Activated T-helper 9 cell treated with anti-CD3 and anti-CD28 coated beads, Interleukin-2, amount 50 U/mL, for 16 hours (primary cell): ENCODE measurements at places on chromosomes 6 and 20.

GRCh38 chr6:37382994-37383765 is 29.4 kb downstream of the RNF8 start:
- no peak for DNase-seq

GRCh38 chr6:158605266-158605878 is 39.2 kb downstream of the DYNLT1 start:
- DNase-seq, result peak; percentile 14

- no peak for DNase-seq
Observed at GRCh38 chr6:160088069-160088783, 33.4 kb upstream of the SLC22A1 start.

DNA sequence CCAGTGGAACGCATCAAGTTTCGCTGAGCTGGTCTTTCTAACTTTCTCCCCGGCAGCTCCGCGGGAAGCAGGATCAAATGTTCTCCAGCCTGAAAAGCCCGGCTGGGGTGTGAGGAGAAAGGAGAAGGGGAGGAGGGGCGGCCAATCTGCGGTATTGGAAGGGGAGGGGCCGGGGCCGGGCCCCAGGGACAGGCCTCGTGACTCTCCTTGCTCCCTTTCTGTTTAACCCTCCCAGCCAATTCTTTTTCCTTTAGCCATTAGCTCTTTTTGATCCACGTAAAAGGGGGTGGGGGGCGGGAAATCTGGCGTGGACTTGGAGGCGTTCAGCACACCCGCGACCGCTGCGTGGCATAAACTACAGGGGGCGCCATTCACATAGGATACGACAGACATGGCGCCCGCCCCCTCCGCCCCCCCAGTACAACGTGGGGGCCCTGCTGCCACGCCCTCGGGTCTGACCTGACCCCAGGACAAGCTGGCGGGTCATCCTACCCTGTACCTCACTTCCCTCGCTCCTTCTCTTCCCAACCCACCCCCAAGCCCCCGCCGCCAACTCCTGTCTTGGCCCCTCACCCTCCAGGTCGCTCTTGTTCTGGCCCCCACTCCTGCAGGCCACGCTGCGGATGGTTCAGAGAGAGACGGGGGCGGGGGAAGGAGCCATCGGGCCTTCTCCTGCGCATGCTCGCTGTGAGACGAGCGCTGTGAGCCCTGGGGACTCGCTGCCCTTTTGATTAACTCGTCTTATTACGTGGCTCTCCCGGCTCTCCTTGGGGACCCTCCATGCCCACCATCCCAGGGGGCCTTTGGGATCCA is 7.8 kb upstream of the MDGA1 start:
- peak; percentile 66 for DNase-seq

DNA sequence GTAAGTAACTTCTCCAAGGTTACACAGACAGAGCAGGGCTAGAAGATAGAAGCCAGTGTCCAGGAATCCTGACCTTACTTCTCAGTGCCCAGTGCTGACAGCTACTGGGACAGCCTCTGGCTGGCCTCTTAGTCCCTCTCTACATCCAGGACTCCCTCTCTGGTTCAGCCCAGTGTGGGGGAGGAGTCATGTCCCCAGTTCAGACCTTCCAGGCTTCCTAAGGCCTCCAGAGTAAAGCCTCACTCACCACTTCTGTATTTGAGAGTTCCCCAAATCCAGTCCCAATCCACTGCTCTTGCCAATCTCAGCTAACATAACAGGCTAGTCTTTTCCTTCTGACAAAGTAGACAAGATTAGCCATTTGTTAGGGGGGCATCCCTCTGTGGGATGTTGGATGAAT is 36.9 kb upstream of the EPB41L1 start:
- DNase-seq, result no peak

- no peak for DNase-seq
Observed at GRCh38 chr20:51275826-51276225, 252.9 kb upstream of the KCNG1 start.

- DNase-seq, result no peak
Observed at GRCh38 chr20:36362261-36362660, 56.1 kb downstream of the DLGAP4 start.

DNA sequence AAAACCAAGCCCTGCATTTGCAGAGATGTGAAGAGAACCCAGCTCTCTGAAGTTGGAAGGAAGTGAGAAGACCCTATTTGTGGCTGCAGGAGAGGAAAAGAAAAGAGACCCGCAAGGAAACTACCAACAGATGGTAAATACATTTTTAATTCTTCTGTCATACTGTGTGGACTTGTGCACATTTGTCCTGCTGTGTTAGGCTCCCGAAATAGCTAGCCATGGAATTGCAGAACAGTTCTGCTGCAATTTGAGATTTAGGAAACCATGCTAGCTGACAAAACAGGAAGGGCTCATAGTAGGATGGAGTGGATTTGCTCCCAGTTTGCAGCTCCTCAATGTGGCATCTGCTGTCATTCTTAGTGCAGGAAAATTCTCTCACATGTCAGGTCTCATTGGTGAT is 12.1 kb upstream of the ATXN1 start:
- no peak for DNase-seq

DNA sequence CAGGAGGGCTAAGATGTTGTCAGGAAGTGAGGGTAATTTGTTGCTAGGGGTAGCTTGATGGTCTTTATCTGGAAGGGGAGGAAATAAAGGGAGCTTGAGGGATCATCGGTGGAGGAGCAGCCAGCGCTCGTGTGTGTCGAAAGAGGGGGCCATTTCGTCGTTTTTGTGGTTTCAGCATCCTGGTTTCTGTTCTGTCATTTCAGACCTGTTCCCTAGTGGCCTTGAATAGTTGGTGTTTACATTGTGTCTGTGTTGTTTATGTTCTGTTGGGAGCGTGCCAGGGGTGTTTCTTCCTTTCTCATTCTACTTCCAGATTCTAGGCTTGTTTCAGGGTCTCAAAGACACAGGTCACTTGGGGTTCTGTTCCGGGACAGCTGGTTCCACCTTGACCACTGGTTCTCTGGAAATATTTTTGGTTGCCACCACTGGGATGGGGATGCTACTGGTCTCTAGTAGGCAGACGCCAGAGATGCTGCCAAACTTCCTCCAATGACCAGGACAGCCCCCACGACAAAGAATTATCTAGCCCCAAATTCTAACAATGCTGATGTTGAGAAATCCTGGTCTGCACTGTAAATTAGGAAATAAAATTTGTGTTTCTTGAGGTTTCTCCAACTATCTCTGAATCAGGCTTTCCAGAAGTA is 113.9 kb upstream of the NAA20 start:
- no peak for DNase-seq

GRCh38 chr6:7546020-7546369 is 4.5 kb downstream of the DSP start:
- no peak for DNase-seq

DNA sequence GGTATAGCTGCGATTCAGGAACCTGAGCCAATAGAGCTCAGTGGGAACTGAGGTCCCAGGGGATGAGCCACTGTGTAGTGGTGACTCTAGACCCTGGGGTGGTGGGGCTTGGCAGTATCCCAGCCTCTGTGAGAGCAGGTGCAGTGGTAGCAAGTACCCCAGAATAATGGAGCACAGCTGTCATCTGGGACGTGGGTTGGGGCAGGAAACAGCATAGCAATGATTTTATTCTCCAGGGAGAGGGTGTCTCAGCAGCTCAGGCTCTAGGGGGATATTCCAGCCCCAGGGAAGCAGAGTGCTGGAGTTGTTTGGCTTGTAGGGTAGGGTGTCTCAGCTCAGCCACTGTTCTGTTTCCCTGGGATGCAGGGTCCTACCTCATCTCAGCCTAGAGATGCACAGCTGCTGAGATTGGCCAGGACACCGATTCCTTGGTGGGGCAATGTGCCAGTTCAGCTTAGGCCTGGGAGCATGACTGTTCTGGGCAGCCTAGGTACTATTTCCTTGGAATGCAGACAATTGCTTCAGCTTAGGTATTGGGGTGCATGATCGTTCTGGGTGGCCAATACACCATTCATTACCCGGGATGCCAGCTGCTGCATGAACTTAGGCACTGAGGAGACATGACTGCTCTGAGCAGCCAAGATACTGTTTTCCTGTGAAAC is 34.0 kb upstream of the NUP153 start:
- DNase-seq, result no peak

- DNase-seq, result no peak
Observed at GRCh38 chr6:37516920-37517405, 17.3 kb upstream of the CCDC167 start.
